ENCODE measurements at places on chromosomes 4 and X. TPM values are rescaled to one million over a fixed set of nuclear protein-coding genes. Genes with fewer than 3 reads are reported as not detected.

Gene ZBED1
- total RNA-seq, result 11.6 TPM

Gene NAP1L5
- 0.26 TPM for total RNA-seq

Gene STPG2
- not detected for total RNA-seq

Gene PRSS12
- total RNA-seq, result 24.2 TPM

Data from bronchial epithelial cell (primary cell).